A172 (cell line): ENCODE measurements at places on chromosomes 2 and 18. TPM values are rescaled to one million over a fixed set of nuclear protein-coding genes. Genes with fewer than 3 reads are reported as not detected.

The RPRM gene
- not detected in 2 replicates for total RNA-seq

The CFAP65 gene
- total RNA-seq, result 0.26 and 0.55 TPM in 2 replicates

The CTAGE1 gene
- total RNA-seq, result not detected in 2 replicates

The SMIM21 gene
- not detected in 2 replicates for total RNA-seq

The TNS1 gene
- total RNA-seq, result 1.6 and 1.7 TPM in 2 replicates

The HAAO gene
- not detected in 2 replicates for total RNA-seq

The KCNG2 gene
- not detected in 2 replicates for total RNA-seq

The RASGRP3 gene
- total RNA-seq, result 30.6 and 41.5 TPM in 2 replicates

The CPLX4 gene
- total RNA-seq, result not detected in 2 replicates

GRCh38 chr2:228799208-228799588, 471.9 kb downstream of the PID1 start:
- DNase-seq, result no peak

GRCh38 chr2:123451542-123451941, 573.5 kb upstream of the CNTNAP5 start:
- DNase-seq, result no peak

DNA sequence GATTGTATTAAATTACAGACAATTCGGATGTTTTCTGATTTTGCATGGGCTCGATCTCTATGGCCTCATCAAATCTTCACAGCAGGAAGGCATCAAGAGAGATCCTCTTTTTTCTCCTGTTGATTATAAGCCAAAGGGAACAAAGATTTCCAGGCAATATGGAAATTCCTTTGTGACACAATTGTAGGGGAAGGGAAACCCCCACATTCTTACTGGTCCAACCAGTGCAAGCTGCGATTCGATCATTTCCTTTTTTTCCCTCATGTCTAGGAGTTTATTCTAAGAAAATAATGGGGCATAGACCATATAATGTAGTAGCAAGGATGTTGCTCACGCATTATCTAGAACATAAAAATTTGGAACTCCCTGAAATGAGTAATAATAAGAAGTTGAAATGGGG, 87.7 kb downstream of the LYPD6 start:
- DNase-seq, result peak; percentile 69

- no peak for DNase-seq
Observed at GRCh38 chr2:121014876-121015275, 270.1 kb downstream of the TFCP2L1 start.

- no peak for DNase-seq
Observed at GRCh38 chr2:101157272-101157671, 6.1 kb upstream of the TBC1D8 start.

GRCh38 chr18:2534906-2535305, 36.4 kb downstream of the METTL4 start:
- DNase-seq, result no peak

- DNase-seq, result peak; percentile 38
Observed at GRCh38 chr2:176395273-176395854, 126.1 kb downstream of the MTX2 start.

DNA sequence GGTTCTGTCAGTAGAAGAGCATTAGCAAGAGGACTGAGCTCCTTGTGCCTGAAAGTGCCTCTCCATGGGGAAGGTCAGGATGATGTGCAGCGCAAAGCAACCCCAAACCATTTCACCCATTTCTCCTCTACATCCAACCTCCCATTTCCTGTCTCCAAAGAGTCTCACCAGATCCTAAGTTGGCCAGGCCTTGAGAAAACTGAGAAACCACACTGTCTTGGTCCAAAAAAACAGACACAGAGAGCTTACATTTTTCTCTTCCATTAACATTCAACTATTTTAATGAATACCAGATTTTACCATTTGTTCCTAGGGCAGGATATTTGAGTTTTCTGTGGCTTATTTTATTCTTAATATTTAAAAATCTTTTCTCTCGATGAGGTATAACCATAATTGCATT, 195.0 kb downstream of the EPHA4 start:
- no peak for DNase-seq

DNA sequence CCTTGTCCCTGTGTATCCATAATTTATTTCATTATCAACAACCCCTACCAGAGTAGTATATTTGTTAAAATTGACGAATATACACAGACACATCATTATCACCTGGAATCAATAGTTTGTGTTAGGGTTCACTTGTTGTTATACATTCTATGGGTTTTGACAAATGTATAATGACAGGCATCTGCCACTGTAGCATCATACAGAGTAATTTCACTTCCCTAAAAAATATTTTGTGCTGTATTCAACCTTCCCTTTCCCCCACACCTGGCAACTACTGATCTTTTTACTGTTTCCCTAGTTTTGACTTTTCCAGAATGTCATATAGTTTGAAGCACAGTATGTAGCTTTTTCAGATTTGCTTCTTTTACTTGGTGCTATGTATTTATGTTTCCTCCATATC, 132.0 kb downstream of the ZNF804A start:
- DNase-seq, result no peak

DNA sequence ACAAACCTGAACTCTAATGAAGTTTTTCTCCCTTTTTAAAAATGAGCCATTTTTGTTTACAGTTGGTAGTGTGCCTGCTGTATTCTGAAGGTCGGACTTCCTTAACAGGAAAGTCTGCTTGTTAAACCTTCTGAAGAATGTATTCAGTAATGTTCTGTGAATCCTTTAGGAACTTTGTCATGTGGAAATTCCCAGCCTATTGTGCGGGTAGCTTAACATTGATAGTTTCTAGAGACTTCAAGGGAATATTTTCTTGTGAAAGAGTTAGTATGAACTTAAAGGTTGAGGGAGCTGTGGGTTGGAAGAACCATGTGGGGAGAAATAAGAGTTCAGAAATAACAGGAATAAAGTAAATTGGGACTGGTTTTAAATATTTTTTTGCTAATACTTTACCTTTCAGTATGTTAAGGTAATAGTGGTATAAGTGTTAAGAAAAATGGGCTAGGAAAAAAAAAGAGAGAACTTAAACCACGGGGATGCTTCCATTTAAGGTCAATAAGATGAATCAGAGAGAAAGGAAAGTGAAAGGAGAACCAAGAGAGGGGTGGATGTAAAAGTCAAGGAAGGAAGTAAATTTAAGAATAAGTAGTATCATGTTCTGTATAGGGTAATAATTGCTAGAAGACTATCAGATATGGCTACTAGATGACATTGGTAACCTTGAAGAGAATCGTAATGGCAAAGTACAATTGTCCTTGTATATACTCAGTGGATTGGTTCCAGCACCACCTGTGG, 90.5 kb downstream of the PMS1 start:
- DNase-seq, result no peak

- no peak for DNase-seq
Observed at GRCh38 chr18:79496237-79496977, 100.7 kb downstream of the NFATC1 start.

- peak; percentile 22 for DNase-seq
Observed at GRCh38 chr2:109497911-109498870, 115.6 kb downstream of the SEPTIN10 start.

GRCh38 chr18:59715966-59716369, 18.7 kb upstream of the CCBE1 start:
- DNase-seq, result peak; percentile 95

GRCh38 chr18:79718878-79719477, 39.4 kb downstream of the CTDP1 start:
- DNase-seq, result no peak

DNA sequence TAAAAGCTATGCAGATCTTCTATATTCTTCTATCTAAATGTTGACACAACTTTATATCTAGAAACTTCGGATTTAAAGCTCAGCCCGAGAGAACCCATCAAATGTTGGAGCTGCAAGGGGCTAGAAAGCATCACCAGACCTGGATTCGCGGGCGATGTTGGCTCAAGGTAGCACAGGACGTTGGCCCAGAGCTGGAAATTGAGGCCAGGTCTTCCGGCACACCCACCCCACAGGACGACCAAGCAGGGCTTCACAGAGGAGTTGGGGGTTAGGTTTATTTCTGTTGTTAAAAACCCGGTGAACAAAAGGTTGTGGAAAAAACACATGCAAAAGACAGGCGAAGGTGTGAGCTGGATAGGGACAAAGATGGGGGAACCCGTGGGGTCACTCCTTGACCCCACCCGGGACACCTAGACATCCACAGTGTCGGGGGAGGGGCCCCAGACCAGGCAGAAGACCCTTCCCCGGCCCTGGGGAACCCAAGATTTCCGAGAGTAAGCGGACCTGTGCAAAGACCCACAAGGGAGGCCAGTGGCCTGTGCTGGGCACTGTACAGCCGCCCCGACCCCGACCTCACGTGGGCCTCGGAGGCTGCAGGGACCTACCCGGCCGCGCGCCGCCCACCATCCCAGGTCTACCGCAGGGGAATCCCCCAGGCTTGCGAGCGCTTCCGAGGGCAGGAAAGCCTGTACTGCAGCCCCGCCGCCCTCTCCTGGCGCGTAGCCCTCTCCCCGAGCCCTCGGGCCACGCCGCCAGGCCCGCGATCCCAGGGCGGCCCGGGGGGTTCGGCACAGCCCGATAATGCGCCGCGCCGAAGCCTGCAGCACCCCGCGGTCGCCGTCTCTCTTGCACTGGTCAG, 1.8 kb upstream of the AGBL5 start:
- DNase-seq, result no peak

- DNase-seq, result no peak
Observed at GRCh38 chr18:25167612-25168410, 184.2 kb downstream of the ZNF521 start.

DNA sequence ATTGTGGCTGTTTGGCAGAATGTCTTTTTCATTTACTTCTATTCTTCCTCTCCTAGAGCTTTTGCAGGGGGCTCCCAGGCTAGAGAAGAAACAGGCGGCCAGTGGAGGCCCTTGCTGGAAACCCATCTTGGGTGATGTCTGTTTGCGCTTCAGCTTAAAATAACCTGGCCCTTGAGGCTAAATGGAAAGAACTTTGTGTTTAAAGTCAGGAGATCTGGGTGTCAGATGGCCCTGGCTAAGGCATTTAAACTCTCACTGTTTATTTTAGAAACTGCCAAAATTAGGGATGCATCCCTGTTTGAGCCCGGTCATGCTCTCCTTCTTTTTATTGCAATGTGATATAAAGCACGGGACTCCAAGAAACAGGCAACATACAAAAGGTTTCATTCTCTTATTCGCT, 118.4 kb upstream of the RMP24 start:
- no peak for DNase-seq

GRCh38 chr2:122231296-122231695, 475.8 kb downstream of the TSN start:
- DNase-seq, result no peak

DNA sequence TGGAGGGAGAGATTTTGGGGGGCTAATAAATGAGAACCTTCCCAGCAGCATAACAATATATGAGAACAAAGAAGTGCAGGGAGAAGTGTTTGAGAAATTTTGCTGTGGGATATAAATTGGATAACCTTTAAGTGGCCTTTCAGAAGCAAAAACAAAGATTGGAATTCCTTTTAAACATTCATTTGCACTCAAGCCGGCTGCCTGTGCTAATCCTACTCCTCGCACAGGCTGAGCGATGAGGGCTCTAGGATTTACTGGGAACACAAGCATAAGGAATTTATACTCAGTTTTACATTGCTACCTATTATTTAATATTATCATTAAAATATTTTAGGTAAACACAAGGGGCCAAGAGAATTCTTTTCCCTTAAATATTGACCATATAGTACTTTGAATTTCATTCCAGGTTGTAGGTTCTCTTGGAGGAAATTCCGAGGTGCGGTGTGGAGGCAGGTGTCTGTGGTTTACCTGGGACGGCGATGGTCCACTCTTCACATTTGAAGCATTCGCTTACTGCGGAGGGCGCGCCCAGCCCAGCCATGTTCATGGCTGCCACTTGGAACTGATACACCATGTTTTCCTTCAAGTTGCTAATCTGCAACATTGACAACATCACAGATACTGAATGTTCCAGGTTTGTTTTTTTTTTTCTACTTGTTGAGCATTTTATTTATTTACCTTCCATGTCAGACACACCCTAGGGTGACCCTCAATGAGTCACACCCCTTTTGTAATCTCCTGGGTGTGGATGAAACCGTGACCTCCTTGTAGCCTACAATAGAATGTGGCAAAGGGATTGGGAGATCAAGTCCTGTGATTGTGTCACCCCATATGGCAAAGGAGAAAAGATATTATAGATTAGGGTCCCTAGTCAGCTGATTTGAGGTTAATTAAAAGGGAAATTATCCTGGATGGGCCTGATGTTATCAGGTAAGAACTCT, 100.1 kb downstream of the MYOM1 start:
- no peak for DNase-seq

DNA sequence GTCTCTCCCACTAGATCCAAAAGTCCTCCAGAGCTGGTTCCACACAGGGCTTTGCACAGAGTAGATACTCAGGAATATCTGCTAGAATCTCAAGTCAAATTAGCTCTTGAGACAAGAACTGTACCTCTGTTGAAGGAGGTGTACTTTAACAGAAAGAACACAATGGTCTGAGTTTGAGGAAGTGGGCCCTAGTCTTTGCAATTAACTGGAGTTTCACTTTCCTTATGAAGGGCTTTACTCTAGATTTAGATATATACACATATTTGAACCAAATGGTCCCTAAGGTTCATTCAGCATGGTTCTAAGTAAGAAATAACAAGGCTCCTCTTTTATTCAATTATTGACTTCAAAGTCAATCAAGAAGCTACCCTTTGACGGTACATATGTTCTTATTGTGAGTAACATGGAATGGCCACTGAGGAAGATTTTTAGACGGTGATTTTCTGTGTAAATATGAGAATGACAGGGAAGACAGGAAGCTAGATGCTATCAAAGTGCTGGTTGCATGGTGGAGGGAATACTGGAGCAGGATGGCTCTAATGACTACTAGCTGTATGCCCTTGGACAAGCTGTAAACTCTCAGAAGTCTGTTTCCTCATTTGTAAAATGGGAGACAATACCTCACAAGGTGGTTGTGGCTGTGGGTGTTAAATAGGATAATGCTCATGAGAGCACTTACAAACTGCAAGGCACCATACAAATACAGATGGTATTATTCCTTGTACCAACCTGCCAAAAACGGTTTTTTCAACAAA, 73.5 kb upstream of the SERTAD2 start:
- DNase-seq, result no peak

DNA sequence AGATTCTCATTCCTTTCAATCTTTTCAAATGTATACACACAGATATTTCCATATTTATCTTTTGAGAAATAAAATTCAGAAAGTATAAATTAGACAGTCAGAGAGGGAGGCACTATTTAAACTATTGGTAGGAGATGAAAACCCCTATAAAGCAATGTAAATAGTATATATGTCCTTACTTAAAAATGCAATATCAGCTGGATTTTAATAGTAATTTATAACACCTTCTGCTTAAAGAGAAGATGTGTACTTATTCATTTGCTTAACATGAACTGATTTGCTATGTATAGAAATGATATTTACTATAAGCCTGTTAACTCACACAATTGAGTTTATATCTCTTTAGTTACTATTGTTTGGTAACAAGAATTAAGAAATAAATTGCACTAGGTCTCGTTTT, 163.3 kb downstream of the LRP1B start:
- no peak for DNase-seq

- DNase-seq, result no peak
Observed at GRCh38 chr2:126653109-126653508, 2.8 kb upstream of the GYPC start.

GRCh38 chr18:25516747-25517498, 165.0 kb upstream of the ZNF521 start:
- no peak for DNase-seq

- no peak for DNase-seq
Observed at GRCh38 chr2:222892321-222892720, 31.5 kb downstream of the ACSL3 start.

GRCh38 chr2:194819367-194819766, 837.7 kb upstream of the SLC39A10 start:
- DNase-seq, result peak; percentile 14

GRCh38 chr18:25465152-25465732, 113.3 kb upstream of the ZNF521 start:
- DNase-seq, result no peak

GRCh38 chr2:22518641-22519040, 866.3 kb upstream of the KLHL29 start:
- DNase-seq, result no peak
